Heart left ventricle (tissue), 16 donors: ENCODE measurements at places on chromosomes 7 and 10. TPM values are rescaled to one million over a fixed set of nuclear protein-coding genes. Genes with fewer than 3 reads are reported as not detected.

MDH2 gene
- 140 TPM for polyA plus RNA-seq

NEBL gene
- 383 TPM for polyA plus RNA-seq

BET1 gene
- 13.8 TPM for polyA plus RNA-seq

SLC26A3 gene
- not detected for polyA plus RNA-seq

OPALIN gene
- not detected for polyA plus RNA-seq

ADAM12 gene
- 0.83 TPM for polyA plus RNA-seq

SYCE1 gene
- polyA plus RNA-seq, result not detected

SRGN gene
- 95.6 TPM for polyA plus RNA-seq

NKX2-3 gene
- not detected for polyA plus RNA-seq

LMTK2 gene
- 10.1 TPM for polyA plus RNA-seq

SLC35B4 gene
- polyA plus RNA-seq, result 2.6 TPM

COL26A1 gene
- polyA plus RNA-seq, result not detected

CALY gene
- not detected for polyA plus RNA-seq

PNLIPRP3 gene
- polyA plus RNA-seq, result not detected

OR9A2 gene
- polyA plus RNA-seq, result not detected

DEPP1 gene
- 19.1 TPM for polyA plus RNA-seq

TPST1 gene
- 5.8 TPM for polyA plus RNA-seq

WDR86 gene
- polyA plus RNA-seq, result not detected

PRF1 gene
- polyA plus RNA-seq, result 1.0 TPM

ADAM22 gene
- 0.27 TPM for polyA plus RNA-seq

CALML5 gene
- not detected for polyA plus RNA-seq

RPP30 gene
- polyA plus RNA-seq, result 36.3 TPM

LIPF gene
- 1.0 TPM for polyA plus RNA-seq

GIMAP7 gene
- polyA plus RNA-seq, result 48.0 TPM

CLDN4 gene
- 0.12 TPM for polyA plus RNA-seq

GPR15LG gene
- polyA plus RNA-seq, result 0.11 TPM

PPP1R9A gene
- 3.6 TPM for polyA plus RNA-seq

KIAA1549 gene
- polyA plus RNA-seq, result 0.91 TPM

HECW1 gene
- polyA plus RNA-seq, result not detected

OIT3 gene
- not detected for polyA plus RNA-seq

CYP26A1 gene
- polyA plus RNA-seq, result not detected

MALRD1 gene
- 0.19 TPM for polyA plus RNA-seq

SPDYE16 gene
- polyA plus RNA-seq, result 0.08 TPM

BCAP29 gene
- 42.5 TPM for polyA plus RNA-seq
